ENCODE measurements at places on chromosomes 16 and 17. TPM values are rescaled to one million over a fixed set of nuclear protein-coding genes. Genes with fewer than 3 reads are reported as not detected.

The TLE7 gene
- not detected for polyA plus RNA-seq

The SDR42E2 gene
- polyA plus RNA-seq = not detected

GRCh38 chr17:39252788-39253460, 27.2 kb upstream of the STAC2 start:
- DNase-seq = no peak

- no peak for DNase-seq
Observed at GRCh38 chr16:73976644-73977043, 320.0 kb upstream of the PSMD7 start.

GRCh38 chr16:2082983-2083364, 35.2 kb downstream of the TSC2 start:
- no peak for DNase-seq

DNA sequence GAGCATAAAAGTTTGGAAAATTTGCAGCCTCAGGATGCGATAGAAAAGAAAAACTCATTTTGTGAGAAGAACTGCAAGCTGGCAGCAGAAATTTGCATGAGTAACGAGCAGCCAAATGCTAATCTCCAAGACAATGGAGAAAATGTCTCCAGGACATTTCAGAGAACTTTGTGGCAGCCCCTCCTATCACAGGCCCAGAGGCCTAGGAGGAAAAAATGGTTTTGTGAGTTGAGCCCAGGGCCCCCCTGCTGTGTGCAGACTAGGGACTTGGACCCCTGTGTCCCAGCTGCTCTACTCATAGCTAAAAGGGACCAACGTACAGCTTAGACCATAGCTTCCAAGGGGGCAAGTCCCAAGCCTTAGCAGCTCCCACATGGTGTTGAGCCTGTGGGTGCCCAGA, 34.3 kb downstream of the APPBP2 start:
- DNase-seq = no peak

GRCh38 chr16:30995927-30996323, 10.9 kb downstream of the HSD3B7 start:
- no peak for DNase-seq

- DNase-seq = no peak
Observed at GRCh38 chr17:73623247-73623646, 21.0 kb downstream of the SDK2 start.

DNA sequence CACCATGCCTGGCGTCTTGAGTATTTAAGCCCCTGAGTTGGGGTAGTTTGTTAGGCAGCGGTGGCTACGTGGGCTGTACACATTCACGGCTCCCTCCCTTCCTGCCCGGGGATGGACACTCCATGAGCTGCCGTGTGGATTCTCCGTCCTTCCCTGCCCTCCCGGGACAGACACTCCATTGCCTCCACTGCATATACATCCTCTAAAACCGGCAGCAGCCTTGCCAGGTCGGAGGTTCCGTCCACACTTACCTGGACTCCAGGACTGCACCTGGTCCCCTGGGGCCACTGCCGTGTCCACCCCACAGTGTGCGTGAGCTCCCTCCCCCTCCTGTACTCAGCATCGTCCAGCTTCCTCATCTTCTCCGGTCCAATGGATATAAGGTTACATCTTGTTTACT, 3.5 kb upstream of the SPATA2L start:
- DNase-seq = no peak
